Pancreas (tissue), 10 donors: ENCODE measurements at places on chromosomes 3 and 15. TPM values are rescaled to one million over a fixed set of nuclear protein-coding genes. Genes with fewer than 3 reads are reported as not detected.

GPR27 gene
- 1.9 TPM for total RNA-seq

- H3K27me3 ChIP-seq: no peaks in the 10 kb centered on the region
- no peaks in the 10 kb centered on the region for H3K4me1 ChIP-seq
- H3K27ac ChIP-seq: no peak overlapping the region
These were observed 205.2 kb downstream of the RBMS3 start for GRCh38 chr3:29486096-29486495.

DNA sequence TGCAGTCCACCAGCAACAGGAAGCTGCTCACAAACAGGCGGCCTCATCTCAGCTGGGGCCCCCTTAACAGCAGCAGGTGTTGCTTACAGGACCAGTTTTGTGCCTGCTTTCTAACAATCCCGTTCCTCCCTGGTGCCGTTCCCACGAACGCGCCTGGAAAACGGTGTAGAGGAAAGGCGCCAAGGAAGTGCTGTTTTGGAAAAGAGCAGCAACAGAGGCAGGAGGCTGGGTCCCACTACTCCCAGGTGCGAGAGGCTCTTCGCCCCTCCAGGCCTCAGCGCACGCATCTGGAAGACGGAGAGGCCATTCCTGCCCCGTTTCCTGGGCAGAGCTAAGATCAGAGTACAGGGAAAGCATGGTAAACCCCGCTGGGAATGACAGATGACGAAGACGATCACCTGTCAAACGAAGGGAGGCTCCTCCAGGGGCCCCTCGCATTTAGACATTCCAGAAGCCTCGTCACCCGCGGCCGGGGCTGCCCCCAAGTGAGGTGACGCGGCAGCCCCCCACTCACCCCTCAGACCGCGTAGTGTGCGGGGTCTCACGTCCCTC, 603 bp downstream of the SCAPER start:
- H3K27ac ChIP-seq: peak overlapping the region; percentile 73
- no peaks in the 10 kb centered on the region for H3K36me3 ChIP-seq
- peaks cover 8% of the 10 kb centered on the region for H3K4me1 ChIP-seq
- peak overlapping the region; percentile 59 for H3K4me3 ChIP-seq

DNA sequence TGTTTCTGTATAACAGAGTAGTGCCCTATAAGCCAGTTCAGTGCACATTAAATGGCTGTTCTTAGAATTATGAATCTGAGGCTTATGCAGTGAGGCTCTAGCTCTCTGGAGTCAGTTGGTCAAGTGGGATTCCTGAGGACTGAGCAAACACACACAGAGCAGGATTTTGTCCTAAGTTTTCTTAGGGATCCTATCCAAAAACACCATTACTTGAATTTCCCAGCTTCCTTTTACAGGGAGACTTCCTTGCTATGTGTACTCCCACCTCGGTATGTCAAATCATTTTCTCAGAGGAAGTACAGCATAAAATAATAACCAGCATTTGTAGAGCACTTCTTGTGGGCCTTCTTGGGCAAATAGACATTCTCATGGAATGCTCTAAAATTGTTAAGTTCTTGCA, 63.1 kb upstream of the GOLGA6B start:
- no peaks in the 10 kb centered on the region for H3K36me3 ChIP-seq
- H3K4me3 ChIP-seq: no peak overlapping the region
- H3K27ac ChIP-seq: no peak overlapping the region
- H3K27me3 ChIP-seq: no peaks in the 10 kb centered on the region

- no peak overlapping the region for H3K27ac ChIP-seq
- no peaks in the 10 kb centered on the region for H3K27me3 ChIP-seq
- no peak for DNase-seq
- no peak overlapping the region for H3K4me3 ChIP-seq
- H3K4me1 ChIP-seq: peaks cover 40% of the 10 kb centered on the region
These were observed 4.2 kb upstream of the EFCAB12 start for GRCh38 chr3:129432671-129433070.

DNA sequence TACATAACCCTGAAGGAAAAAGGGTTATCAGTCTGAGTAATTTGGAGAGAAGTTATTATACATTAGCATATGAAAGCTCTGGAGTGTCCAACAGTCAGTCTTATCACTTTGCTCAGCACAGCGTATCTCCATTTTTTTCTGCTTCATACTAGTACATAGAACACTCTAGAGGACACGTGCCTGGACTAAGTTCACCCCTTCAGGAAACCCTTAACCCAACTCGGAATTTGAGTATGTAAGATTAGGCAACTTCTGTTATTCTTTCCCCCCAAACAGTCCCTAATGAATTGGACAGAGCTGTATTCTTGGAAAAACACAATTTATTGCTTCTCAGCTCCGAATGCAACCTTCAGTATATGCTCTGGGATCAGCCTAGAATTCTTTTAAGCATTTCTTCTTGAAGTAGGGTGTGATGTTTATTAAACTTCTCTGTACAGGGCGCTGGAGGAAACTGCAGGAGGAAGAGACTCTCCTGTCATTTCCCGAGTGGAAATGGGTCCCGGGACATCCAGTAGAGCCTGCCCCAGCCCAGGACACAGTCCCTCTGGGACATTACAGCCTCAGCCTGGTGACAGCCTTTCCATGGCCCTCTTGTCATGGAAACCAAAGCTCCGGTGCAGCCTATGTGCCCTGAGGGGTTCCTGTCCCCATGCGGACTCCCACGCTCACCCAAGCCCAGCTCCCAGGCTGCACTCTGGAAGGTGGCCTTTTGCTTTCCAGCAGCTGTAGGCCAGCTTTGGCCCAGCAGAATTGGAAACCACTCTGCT, 37.3 kb upstream of the CMTM8 start:
- H3K27me3 ChIP-seq: no peaks in the 10 kb centered on the region
- no peak overlapping the region for H3K27ac ChIP-seq
- no peak overlapping the region for H3K4me3 ChIP-seq
- peaks cover under 1% of the 10 kb centered on the region for H3K4me1 ChIP-seq
- H3K36me3 ChIP-seq: no peaks in the 10 kb centered on the region

GRCh38 chr3:171831936-171832335, 11.2 kb upstream of the TMEM212 start:
- H3K27ac ChIP-seq: no peak overlapping the region
- no peak overlapping the region for H3K4me3 ChIP-seq
- peaks cover 24% of the 10 kb centered on the region for H3K4me1 ChIP-seq
- H3K27me3 ChIP-seq: no peaks in the 10 kb centered on the region
